Skin of body (tissue), 3 donors: ENCODE measurements at places on chromosomes 7 and 10. TPM values are rescaled to one million over a fixed set of nuclear protein-coding genes. Genes with fewer than 3 reads are reported as not detected.

GRCh38 chr10:31073211-31073610 lies 41.5 kb upstream of the ZNF438 start:
- DNase-seq = no peak

DNA sequence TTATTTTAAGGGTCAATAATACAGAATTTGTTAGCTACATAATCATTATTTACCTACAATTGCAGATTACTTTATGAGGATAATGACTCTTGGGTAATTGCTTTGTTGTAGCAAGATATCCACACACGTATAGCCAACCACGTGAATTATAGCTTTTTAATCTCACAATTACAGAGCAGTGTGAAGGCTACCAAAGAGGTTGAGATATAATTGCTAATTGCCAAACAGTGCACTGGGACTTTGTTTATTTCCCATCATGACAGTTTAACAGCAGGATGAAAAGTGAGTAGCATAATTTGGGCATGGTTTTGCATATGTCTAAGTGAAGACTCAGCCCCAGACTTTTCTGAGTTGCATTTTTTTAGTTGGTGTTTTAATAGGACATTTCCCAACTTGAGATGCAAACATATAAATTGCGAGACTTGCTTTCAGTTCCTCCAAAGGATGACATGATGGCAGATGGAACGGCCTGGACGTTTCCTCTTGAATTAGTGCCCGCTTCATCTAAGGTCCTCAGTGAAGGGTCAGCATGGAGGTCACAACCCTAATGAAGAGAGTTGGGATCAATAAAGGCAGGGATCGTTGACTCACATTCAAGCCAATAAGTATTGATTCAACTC lies 180.7 kb upstream of the GPR26 start:
- no peak for DNase-seq

Gene FASTK
- total RNA-seq = 35.9 TPM

DNA sequence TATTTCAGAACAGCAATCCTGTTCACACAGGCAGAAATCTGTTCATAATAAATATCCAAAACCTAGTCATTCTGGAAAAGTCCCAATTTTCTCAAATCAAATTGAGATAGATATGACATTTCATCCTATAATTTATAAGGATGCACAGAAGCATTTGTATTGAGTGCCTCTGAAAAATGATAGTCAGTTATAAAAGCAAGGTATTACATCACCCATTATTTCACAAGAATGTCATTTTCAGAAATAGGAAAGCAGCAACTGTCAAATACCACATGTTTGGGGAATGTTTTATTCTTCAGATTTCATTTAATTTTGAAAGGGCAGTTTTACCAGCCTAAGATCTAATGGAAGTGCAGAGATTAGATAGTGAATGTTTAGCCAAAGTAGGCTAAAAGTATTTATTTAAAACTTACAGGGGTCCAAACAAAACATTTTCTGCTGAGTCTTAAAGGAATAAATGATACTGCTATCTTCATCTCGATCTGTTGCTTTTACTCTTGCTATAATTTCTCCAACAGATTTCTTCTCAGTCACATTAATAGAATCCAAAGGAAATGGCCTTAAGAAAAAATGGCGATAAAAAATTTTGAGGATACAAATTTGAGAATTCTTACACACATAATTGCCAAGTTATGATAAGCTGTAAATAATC lies 185.8 kb downstream of the HGF start:
- no peak for DNase-seq

GRCh38 chr10:120473593-120473992 lies 16.6 kb downstream of the PLPP4 start:
- DNase-seq = no peak

DNA sequence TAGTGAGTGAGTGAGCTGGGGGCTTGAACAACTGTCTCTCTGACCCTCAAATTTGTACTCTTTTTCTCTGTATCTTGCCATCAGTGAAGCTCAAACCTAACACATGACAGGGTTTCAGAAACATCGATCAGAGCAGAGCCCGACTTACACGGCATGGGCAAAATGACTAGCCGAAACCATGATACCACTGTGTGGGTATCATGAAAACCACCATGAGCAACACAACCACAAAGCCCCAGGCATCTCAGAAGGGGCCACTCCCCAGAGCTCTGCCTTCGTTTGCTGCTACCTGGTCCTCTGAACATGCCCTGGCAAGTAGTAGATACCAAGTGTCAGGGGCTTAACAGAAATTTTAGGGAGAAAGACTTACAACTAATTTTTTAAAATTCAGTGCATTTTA lies 308.5 kb downstream of the WDR11 start:
- DNase-seq = no peak

GRCh38 chr10:73965890-73966768 lies 31.8 kb upstream of the VCL start:
- peak; percentile 99 for DNase-seq

Gene PPP1R3A
- total RNA-seq = 14.4 TPM

- no peak for DNase-seq
These were observed 63.7 kb downstream of the PRSS58 start for GRCh38 chr7:142194201-142194600.

DNA sequence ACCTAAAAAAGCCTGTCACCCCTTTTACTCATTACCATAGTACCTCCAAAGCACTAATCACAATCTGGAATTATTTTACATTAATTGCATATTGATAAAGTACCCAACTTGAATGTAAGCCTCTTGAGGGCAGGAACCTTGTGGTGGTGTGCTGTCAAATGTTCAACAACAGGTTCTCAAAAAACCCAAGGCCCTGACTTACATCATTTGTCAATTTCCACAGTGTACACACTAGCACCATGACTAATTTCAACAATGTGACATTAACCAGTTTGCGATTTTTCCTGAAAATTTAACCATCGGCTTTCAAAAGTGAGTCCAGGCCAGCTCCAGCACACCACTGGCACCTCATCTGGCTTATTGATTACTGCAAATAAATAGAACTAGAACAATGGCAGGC lies 87.5 kb downstream of the SVOPL start:
- DNase-seq = no peak
